ENCODE measurements at places on chromosomes 7 and 10.

- H3K36me3 ChIP-seq = no peaks in the 10 kb centered on the region
- no peak overlapping the region for H3K4me3 ChIP-seq
- DNase-seq = no peak
- H3K27me3 ChIP-seq = no peaks in the 10 kb centered on the region
These were observed 19.3 kb downstream of the IL15RA start for GRCh38 chr10:5958077-5958476.

GRCh38 chr10:71561003-71561574 is 158.5 kb downstream of the C10orf105 start:
- no peaks in the 10 kb centered on the region for H3K27me3 ChIP-seq
- H3K36me3 ChIP-seq = no peaks in the 10 kb centered on the region
- no peak for DNase-seq
- H3K27ac ChIP-seq = no peak overlapping the region
- H3K4me1 ChIP-seq = peaks cover 13% of the 10 kb centered on the region

DNA sequence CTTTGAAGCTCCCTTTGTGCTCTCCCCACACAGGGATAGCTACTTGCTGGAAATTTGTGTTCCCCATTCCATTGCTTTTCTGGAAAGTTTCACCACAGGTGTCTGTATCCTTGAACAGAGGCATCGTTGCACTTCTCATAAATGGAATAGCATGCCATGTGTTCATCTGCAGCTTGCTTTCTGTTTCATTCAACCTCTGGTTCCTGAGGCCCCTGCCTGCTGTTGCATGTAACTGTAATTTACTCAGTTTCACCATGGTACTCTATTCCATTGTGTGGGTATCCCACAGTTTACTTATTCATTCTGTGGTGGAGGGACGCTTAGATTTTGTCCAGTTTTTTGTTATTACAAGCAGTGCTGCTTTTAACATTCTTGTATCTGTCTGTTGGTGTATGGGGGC is 32.0 kb downstream of the EEPD1 start:
- no peak overlapping the region for H3K27ac ChIP-seq
- no peak for DNase-seq
- no peaks in the 10 kb centered on the region for H3K27me3 ChIP-seq

DNA sequence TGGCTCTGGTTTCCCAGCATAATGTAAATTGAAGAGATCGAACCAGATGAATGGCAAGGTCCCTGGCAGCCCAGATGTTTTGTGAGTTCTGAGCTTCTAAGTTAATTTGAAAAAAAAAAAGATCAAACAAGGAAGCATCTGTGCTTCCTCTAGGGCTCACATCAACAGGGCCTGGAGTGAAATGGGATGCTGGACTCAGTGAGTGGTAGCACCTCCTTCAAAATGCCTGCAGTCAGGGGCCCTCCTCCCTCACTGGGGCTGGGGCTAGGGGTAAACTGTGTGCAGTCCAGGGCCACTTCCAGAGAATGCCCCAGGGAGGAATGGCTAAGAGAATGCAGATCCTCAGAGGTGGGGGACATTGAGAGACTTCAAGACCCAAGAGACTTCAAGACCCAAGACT is 6.0 kb upstream of the CUEDC2 start:
- H3K4me3 ChIP-seq = no peak overlapping the region
- H3K27me3 ChIP-seq = peaks cover 26% of the 10 kb centered on the region
- no peaks in the 10 kb centered on the region for H3K36me3 ChIP-seq
- H3K4me1 ChIP-seq = peaks cover 5% of the 10 kb centered on the region

GRCh38 chr10:72605122-72605521 is 20.8 kb downstream of the MICU1 start:
- peaks cover 5% of the 10 kb centered on the region for H3K36me3 ChIP-seq
- no peak for DNase-seq
- H3K4me3 ChIP-seq = no peak overlapping the region
- H3K4me1 ChIP-seq = 0 out of 2 replicates have a peak, but pooled peaks cover 3% of the 10 kb centered on the region
- H3K27ac ChIP-seq = no peak overlapping the region

DNA sequence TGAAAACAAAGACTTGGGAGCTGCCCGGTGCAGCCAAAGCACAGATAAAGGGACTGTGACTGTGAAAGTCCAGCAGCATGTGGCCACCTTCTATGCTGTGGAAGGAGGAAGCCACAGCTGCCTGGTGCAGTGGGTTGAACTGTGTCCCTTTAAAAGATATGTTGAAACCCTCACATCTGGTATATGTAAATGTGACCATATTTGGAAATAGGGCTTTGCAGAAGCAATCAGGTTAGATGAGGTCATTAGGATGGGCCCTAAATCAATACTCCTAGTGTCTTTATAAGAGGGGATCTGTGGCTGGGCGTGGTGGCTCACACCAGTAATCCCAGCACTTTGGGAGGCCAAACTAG is 136.9 kb downstream of the GLI3 start:
- peaks cover 18% of the 10 kb centered on the region for H3K27me3 ChIP-seq
- no peaks in the 10 kb centered on the region for H3K4me1 ChIP-seq
- peaks cover 5% of the 10 kb centered on the region for H3K36me3 ChIP-seq
- no peak for DNase-seq
